Activated naive CD4-positive, alpha-beta T cell treated with anti-CD3 and anti-CD28 coated beads, Interleukin-2, amount 50 U/mL, for 72 hours (primary cell): ENCODE measurements at places on chromosomes 1 and 21. TPM values are rescaled to one million over a fixed set of nuclear protein-coding genes. Genes with fewer than 3 reads are reported as not detected.

- no peak for DNase-seq
Measured at GRCh38 chr1:226702318-226702956, 36.6 kb downstream of the ITPKB start.

DNA sequence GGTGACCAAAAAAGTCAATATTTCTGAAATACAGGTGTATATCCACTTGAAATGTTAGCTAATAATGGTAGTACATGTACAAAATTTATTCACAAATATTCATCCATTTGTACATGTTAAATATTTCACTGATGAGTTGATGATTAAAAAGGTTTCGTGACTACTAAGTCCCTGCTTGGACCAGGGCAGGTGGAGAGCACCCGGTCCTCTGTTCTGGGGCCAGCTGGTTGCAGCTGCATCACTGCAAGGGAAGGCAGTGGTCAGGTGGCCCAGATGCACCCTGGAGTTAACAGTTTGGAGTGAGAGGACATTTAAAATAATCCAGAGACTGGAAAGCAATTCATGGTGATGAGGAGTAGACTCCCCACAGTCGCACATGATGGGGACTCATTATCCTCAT lies 141.2 kb downstream of the ZBTB18 start:
- no peak for DNase-seq

- DNase-seq: peak; percentile 47
Measured at GRCh38 chr1:155012026-155012546, 9.5 kb downstream of the ZBTB7B start.

- no peak for DNase-seq
Measured at GRCh38 chr21:26958788-26959187, 8.1 kb downstream of the ADAMTS5 start.

DNA sequence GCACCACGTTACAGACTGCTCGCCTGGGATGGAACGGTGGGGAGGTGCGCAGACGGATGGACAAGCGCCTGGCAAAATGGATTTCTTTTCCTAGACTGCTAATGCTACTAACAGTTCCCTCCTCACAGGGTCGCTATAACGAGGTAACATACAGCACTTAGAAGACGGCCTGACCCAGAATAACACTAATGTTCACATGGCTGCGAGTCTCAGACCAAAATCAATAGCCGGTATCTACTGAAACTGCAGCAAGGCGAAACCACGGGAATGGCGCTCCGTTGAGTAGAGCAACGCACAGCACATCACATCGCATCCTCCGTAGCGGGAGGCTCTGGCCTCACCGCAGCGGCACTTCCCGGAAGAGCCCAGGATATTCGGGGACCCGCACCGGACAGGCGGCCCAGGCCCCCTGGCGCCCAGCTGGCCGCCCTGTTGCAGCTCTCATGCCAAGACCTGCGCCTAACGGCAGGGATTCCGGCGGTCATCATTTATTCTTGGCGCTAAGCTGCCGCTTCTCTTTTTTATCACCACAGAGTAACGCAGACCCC lies 46.6 kb downstream of the VPS26C start:
- DNase-seq: peak; percentile 66

DNA sequence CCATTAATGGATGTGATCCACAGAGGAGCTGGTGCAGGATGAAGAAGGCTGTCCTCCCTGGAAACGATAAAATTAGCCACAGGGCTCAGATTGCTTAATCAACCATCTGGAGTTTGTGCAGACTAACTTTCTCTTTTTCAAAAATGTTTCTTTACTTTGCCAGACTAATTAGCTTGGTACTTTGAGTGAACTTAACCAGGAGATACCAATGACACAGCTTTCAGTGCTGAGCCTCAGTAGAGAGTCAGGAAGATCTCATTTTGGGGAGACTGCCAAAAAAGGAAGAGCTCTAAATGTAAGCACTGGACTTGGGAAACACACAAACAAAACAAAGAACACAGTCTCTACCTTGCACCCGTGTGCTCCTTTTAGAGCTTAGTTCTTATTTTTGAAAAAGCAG lies 248.1 kb upstream of the DEPDC1 start:
- no peak for DNase-seq

DNA sequence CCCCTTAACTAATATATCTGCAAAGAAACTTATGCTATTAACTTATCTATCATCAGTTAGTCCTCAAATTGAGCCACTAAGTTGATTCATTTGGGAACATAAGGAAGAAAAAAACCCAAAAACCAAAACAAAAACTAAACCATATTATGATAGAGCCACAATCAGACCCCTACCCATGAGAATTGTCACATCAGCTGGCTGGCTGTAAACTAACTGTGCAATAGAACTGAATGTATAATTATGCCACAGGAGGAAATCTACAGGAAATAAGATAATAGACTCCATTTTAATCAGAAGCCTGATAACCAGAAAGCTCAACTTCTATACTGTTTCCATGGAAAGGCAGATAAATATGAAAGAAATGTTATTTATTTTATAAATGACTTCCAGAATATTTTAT lies 110.0 kb downstream of the RGL1 start:
- DNase-seq: no peak

GRCh38 chr1:107464827-107465226 lies 324.0 kb downstream of the NTNG1 start:
- DNase-seq: no peak

GRCh38 chr1:23174426-23175110 lies 5.9 kb upstream of the LUZP1 start:
- DNase-seq: no peak

DNA sequence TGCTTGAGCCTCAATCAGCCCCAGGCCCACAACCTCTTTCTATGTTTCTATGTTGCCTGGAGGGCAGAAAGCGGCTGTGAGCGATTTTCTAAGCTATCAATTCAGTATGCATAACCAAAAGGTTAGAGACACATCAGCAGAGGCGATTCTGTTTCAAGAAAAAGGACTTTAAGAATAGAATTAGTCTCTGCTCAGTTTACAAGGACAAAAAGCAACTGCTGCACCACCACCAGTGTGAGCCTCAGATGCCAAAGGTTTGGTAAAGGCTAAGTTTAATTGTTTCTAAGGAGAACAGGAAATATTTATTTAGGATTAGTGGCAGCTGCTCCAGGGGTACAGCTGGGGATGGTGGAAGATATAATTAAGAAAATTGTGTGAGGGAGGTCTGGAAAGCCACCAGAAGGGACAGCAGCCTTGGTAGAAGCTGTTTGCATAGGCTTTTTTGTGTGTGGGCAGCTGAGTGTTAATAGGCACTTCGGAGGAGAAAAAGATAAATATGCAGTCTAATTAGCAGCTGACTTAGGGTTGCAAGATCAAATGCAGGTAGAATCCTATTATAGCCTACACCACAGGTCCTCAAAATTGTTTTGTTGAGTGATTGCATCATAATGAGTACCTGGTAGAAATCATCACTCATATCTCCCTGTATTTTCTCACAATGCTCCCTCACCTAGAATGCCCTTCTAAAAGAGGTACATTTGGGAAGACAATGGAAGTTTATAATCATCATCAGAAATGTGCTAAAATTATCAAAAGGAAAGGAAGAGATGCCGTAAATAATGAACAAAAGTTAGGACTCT lies 35.8 kb downstream of the ZC3H11B start:
- DNase-seq: no peak

GRCh38 chr1:154883919-154884868 lies 14.1 kb upstream of the KCNN3 start:
- DNase-seq: no peak

The IFI44 gene
- total RNA-seq: 59.4 TPM

- no peak for DNase-seq
Measured at GRCh38 chr1:65422241-65423203, 2.1 kb downstream of the LEPR start.

DNA sequence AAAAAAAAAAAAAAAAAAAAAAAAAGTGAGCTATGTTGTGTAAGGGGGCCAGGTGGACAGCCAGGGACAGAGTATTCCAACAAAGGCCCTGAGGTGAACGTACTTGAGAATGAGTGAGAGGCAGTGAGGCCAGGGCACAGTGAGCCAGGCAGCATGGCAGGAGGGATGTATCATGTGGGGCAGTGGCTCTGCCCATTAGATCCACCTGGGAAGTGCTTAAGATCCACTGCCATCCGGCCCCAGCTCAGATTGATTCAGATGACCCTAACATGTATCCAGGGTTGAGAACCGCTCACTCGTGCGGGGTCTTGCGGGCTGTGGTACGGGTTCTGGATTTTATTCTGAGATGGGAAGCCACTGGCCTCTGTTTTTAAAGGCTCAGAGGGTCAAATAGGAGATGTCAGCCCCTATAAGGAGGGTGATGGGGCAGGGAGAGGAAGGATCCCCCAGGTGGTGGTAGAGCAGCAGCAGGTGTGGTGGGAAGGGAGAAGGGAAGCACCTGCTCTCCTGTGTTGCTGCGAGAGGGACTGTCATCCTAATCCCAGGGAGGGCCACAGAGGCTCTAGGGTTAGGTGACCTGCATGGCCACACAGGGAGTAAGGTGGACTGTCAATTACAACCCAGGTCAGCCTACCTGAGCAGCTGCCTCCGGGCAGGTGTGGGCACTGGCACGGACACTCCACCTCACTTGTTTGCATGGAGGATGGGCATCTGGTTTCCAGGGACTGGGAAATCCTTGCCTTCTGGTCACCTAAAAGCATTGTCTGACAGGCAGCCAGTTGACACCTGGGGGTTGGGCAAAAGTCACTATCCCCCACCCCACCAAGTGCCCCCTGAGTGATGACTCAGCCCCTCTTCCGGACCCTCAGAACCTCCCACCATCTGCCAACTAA lies 31.6 kb downstream of the CDK18 start:
- DNase-seq: no peak

- no peak for DNase-seq
Measured at GRCh38 chr1:64171797-64172281, 31.6 kb upstream of the UBE2U start.

GRCh38 chr1:38587766-38588165 lies 271.8 kb downstream of the RRAGC start:
- no peak for DNase-seq
